HFFc6 (cell line): ENCODE measurements at places on chromosomes 7 and 10.

DNA sequence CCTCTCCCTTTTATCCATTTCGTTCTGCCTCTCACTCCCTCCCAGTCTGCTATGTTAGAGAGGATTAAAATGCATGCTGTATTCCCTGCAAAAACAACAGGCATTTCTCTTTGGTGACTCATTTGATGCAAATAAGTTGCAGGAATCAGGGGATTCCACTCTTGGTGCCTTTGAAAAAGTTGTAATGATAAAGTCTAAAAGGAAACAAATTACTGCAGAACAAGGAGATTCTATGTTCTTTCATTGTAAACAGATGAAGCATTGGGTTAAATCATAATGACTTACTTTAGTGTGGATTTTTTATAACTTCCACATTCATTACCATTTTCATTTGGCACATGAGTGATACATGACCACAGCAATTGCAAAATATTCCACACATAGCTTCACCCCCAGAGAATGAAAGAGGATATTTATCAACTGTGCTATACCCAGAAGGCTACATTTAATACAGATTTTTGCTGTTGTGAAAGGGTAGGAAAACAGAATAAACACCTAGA lies 33.4 kb upstream of the ABLIM1 start:
- DNase-seq: peak; percentile 65

GRCh38 chr7:57651006-57651405 lies 201.0 kb downstream of the ZNF716 start:
- no peak for DNase-seq

DNA sequence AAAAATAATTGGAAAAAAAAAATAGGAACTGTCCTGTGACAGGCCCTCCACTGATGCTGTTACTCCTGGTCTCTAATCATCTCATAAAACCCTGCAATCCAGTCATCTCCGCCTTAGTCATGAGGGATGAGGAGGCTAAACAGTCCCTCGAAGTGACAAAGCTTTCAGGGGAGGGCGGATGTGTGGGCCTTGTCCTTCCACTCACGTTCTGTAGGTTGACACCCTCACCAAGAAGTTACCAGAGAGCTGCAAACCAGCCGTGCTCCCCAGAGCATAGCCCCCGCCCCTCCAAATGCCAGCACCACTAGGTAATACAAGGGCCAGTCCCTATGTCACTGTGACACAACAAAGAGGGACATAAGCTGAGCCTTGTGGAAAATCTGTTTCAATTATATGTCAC lies 11.9 kb downstream of the COBL start:
- DNase-seq: no peak

- DNase-seq: no peak
Observed at GRCh38 chr7:127539116-127539515, 46.3 kb downstream of the GCC1 start.

DNA sequence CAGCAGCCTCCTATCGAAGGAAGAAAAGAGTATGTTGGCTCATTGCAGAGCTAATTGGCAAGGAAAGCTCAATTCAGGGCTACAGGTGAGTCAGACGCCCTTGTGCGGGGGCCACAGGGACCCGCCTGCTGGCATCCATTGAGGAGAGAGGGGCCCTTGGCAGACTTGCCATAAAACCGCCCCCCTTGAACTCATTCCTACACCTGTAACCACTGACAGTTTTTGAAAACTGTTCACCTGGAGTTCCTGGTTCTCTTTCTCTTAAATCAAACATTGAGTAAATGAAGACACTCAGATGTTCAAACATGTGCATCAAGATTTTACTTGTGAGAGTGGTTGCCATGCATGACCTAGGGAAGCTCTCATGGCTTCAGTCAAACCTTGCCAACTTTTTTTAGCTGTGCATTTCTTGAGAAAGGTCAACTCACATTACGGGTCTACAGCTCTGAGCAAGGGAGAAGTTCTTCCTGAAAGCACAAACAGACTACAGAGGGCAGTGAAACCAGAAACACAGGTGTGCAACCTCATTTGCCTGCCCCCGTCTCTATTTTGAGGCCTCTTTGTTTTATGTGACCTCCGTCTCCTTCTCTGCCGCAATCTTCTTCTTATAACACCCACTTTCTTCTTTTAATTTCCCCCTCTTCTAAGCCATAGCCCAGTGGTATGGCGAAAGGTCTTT lies 87.8 kb downstream of the TBXAS1 start:
- DNase-seq: no peak

GRCh38 chr10:43260117-43260761 lies 6.6 kb downstream of the RASGEF1A start:
- DNase-seq: no peak

DNA sequence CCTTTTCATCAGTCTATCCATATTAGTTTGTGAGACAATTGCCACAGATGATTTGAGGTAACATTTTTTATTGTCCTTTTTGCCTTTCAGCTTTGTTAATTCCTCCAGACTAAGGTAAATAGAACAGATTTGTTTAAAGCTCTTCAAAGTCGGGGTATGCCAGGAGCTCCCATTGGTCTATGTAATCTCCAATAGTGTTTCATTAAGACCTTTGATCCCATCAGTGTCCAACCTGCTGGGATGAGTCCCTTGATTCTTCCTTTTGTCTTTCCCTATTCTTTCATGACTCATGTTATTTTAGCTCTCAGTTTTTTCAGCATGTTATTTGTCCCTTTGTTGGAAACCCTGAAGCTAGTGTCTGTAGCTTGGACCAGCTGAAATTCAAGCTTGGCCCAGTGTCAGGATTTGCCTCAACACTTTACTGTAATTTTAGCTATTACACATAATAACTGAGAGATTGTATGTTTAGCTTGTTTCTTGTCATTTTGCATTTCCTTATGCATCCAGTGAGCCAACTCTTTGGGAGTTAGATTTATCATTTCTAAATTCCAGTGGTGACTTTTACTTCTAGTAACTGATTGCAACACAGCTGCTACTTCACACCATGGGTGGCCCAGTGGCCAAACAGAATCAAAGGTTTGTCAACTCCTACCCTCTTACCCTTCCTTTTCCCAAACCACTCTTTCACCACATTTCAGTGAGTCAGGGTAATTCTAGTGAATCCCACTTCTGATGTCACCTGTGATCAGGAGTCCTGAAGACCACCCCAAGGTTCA lies 15.3 kb downstream of the AGBL3 start:
- no peak for DNase-seq

DNA sequence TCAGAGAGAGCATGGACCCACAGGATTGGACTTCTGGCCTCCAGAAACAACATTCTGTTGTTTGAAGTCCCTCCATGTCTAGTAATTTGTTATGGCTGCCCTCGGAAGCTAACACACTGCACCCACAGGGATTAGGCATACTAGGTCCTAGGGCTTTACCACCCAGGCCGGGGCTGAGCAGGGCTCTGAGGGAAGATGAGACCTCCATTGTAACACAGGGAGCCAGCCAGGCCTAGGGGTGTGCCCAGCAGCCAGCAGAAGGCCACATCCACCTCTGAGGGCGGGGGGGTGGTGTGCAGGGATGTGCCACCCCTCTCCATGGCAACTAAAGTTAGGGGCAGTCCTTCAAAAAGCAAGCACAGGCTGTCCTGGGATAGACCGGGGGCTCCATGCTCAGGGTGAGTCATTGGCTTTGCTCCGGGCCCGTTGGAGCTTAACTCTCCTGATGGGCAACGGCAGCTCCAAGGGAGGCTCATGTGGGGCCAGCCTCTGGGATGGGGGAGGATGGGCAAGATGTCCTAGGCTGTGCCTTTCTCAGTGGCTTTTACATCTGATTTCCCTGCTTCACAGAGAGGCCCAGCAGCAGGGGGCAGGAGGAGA lies 96.6 kb upstream of the GPR26 start:
- no peak for DNase-seq

GRCh38 chr7:114354306-114354705 lies 60.3 kb upstream of the FOXP2 start:
- DNase-seq: no peak
